Stimulated activated CD4-positive, alpha-beta T cell treated with anti-CD3 and anti-CD28 coated beads, Interleukin-4, amount 100 ng/mL, for 1 hour (primary cell): ENCODE measurements at places on chromosomes 12 and 14.

DNA sequence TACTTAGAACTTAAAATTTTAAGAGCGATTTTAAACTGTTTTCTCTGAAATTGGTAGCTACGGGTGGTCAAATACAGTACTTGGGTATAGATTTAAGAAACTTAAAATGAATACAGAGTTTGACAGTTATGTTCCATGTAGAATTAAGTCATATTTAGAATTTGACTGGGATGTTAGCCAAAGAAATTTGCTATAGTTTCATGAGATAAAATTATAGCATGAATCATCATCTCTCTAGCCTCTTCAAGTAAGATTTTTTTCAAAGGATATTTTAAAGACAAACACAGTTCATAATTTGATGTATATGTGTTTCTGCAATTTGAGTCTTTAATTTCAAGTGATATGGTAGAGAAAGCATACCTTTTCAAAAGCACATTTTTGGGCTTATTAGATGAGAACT, 41.0 kb downstream of the ZCRB1 start:
- DNase-seq = no peak

DNA sequence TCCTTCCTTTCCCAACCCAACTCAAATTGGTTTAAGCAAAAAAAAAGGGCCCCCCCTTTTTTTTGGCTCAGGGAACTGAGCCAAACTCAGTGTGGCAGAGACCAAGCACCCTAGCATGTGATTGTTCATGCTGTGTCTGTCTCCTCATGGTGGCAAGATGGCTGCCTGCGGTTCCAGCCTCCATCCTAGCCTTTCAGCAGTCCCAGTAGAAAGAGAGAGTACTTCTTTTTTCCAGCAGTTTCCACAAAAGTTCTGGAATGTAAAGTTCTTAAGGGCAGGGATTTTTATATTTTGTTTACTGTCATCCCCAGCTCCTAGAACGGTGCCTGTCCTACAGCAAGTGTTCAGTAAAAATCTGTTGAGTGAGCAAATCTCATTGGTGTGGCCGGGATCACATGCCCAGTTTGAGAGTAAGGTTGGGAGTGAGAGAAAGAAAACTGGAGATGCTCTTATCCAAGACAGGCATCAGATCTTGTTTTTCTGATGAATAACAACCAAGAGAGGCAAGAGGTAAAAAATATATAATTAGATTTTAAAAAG, 22.4 kb downstream of the CHST11 start:
- DNase-seq = no peak

GRCh38 chr14:66979101-66979974, 209.9 kb upstream of the GARIN2 start:
- DNase-seq = no peak

GRCh38 chr14:90743425-90743824, 72.8 kb downstream of the TTC7B start:
- DNase-seq = no peak

DNA sequence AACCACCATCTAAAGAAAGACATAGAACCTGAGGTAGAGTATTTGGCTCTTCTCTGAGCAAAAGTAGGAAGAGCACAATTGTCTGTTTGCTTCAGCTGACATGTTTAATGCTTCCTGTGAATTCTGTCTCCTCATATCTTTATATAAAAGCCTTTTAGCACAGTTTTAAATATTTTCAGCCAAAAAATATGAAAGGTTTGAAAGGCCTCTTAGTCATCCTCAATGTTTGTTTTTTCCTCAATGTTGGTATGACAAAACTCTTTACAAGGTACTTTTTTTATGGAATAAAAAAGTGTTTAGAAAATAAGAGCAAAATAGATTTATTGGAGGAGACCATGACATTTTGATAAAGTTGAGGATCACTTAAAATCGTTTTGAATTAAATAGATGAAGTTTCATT, 360.9 kb downstream of the NAV3 start:
- DNase-seq = no peak

DNA sequence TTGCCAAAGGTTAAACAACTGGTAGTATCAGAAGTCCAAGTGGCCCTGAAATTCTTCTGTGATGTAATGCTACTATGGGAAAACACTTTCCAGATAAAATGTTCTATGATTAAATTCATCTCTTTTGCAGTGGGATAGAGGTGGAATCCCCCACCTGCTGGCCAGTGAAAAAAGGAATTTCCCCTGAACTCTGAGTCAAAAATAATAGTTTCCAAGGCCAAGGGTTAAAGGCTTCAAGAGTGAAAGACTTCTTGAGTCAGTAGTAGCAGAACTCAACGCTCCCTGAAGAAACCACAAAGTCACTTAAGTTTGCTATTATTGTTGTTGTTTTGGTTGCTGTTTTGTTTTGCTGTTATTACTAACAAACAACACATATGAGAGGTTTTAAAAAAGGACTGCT, 330.8 kb downstream of the SOX5 start:
- no peak for DNase-seq

- no peak for DNase-seq
Observed at GRCh38 chr12:51128919-51129318, 44.0 kb downstream of the TFCP2 start.

GRCh38 chr14:102407258-102407657, 44.5 kb downstream of the TECPR2 start:
- DNase-seq = no peak

DNA sequence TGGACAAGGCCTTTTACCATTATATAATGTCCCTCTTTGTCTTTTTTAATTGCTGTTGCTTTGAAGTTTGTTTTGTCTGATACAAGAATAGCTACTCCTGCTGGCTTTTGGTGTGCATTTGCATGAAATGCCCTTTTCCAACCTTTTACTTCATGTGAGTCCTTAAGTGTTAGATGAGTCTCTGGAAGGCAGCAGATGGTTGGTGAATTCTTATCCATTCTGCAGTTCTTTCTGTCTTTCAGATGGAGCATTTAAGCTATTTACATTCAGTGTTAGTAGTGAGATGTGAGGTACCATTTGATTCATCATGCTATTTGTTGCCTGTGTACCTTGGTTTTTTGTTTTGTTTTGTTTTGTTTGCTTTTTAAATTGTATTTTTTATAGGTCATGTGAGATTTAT, 208.3 kb downstream of the GPHN start:
- no peak for DNase-seq

DNA sequence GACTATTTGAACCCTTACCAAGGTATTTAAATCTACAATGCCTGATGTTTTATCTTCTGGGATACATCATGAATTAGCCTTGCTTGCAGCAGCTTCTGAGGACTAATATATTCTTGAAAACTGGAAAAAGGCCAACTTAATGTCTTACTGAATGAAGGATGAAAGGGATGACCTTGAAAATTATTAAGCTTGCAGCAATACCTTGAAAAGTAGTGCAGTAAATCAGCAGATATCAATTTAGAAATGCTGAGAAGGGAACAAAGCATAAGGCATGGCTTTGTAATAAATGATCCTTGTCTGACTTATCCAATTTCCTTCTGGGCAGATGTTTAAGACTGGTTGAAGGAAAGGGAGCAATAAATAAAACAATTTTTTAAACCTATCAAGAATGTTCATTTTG, 37.3 kb upstream of the FERMT2 start:
- no peak for DNase-seq

GRCh38 chr12:15216036-15216889, 5.0 kb downstream of the RERG start:
- no peak for DNase-seq

GRCh38 chr14:60166142-60166541, 944 bp upstream of the DHRS7 start:
- no peak for DNase-seq

- DNase-seq = no peak
Observed at GRCh38 chr12:88925454-88925853, 345.2 kb upstream of the KITLG start.

DNA sequence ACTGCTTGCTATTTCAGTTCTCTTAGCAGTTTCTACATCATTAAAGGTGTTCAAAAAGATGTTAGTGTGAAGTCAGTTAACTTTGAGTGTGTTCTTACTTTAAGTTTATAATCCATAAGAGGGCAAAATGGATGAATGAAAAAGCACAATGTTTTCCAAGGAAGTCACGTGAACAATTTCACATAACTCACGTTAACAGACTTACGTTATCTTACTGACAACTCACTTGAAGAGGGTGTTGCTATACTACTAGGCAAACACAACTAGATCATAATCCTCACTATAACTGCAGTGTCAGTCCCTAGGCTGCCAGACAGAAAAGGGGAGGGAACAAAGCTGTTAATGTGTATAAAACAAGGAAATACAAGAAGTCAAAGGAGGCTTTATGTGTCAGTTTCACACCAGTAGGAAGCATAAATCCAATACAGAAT, 6.4 kb downstream of the SLC2A13 start:
- DNase-seq = no peak

DNA sequence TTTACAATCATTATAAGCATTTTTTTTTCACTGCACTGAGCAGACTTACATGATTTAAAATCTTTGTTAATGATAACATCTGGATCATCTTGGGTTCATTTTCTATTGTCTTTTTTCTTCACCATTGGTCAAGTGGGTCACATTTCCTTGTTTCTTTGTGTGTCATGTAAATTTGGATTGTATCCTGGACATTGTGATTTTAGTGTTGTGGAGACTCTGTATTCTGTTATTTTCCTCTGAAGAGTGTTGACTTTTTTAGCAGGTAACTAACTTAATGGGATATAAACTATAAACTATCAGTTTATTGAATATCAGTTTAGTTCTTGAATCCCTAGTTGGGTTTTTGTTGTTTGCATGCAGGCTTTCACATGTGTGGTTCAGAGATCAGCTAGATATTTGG, 4.0 kb upstream of the UNC79 start:
- DNase-seq = no peak

DNA sequence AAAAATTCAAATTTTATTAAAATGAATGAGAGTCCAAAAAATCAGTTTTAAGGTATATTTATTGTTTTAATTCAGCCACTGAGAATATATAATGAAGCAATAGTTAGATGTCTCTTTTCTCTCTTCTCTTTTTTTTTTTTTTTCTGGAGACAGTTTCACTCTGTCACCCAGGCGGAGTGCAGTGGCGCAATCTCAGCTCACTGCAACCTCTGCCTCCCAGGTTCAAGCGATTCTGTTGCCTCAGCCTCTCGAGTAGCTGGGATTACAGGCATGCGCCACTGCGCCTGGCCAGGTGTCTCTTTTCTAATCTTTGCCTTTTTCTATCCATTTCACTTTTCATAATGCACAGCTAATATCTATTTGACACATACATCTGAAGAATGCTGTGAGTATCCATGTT, 307.1 kb upstream of the RGS6 start:
- no peak for DNase-seq

GRCh38 chr14:22794551-22794951, 20.7 kb downstream of the SLC7A7 start:
- no peak for DNase-seq

DNA sequence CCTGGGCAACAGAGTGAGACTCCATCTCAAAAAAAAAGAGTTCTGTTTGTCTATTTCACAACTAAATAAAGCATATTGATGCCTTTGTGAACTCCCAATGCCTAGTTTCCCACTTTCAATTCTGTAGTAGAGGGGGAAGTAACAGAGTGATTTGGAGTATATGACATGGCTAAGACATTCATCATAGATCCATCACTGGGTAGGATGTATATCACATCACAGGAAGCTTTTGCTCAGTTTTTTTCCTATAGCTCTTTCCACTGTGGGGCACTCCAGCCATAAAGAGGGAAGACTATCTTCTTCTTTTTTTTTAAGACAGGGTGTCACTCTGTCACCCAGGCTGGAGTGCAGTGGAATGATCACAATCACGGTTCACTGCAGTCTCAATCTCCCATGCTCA, 154.0 kb upstream of the BCL2L14 start:
- no peak for DNase-seq

DNA sequence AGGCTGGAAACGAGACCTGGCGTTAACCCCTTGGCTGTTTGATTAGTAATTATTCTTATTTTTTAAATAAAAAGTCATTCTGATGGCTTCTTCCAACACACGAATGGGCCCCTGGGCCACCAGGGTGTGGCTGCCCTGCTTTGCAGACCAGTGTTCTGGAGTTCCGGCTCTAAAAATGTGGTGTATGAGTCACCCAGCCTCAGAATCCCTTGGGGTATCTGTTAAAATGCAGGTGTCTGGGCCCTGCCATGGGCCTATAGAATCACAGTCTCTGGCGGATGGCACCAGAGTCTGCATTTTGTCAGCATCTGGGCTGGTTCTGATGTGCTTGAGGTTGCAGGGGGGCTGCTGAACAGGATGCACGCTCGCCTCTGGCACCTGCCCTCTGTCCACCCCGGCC, 2.5 kb upstream of the PSMC1 start:
- DNase-seq = no peak

GRCh38 chr12:129873833-129874208, 30.0 kb downstream of the TMEM132D start:
- DNase-seq = no peak
